ENCODE measurements at places on chromosomes 12 and 14.

DNA sequence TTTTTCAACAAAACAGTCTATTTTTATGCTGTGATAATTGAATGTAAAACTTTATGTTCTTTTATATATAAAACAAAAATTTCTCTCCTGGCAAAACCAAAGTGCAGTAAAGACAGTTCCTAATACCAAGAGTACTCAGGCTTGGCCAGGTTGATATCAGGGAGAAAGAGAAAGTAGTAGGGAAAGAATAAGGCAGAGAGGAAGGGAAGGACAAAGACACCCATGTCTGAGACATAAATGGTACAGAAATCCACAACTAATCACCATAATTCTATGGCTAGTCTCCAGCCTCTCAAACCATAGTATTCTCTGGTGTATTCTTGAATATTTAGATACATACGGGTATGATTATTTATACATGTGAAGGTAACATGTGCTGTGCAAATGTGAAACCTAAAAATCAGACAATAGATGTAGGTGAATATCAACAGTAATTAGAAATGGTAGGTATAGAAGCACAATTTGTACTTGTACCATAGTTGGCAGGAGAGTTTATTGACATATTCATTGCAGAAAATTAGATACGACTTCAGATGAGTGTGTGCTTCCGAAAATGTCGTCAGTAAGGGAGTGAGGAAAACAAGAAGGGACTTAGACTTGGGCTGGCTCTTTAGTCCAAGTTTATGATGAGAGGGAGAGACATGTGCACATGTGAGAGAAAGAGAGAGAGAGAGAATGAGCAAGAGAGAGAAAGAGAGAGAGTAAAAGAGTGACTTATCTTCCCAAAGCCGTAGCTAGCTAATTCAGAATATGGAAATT is 230.8 kb upstream of the NPAS3 start:
- DNase-seq: no peak

DNA sequence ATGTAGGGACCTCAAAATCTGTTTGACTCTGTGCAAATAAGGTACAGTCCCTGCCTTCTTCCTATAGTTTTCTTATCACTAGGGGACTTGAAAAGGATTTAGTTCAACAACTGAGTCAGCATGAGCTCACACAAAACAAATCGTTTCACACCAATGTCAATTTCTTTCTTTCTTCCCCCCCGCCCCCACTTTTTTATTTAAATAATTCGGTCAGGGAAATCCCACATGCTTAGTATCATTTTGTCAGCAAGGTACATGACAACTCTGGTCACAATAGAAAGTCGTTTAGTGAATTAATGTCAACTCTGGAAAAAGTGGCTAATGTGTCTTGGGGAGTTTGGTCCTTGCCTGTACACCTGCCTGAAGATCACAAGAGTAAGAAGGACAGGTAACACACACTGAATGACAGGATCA is 232.2 kb upstream of the PLEKHG7 start:
- no peak for DNase-seq

GRCh38 chr14:78207414-78207813 is 37.2 kb downstream of the NRXN3 start:
- DNase-seq: no peak

GRCh38 chr12:93146263-93146939 is 217.3 kb upstream of the EEA1 start:
- no peak for DNase-seq

- DNase-seq: no peak
Measured at GRCh38 chr12:26274441-26275312, 79.3 kb downstream of the SSPN start.

DNA sequence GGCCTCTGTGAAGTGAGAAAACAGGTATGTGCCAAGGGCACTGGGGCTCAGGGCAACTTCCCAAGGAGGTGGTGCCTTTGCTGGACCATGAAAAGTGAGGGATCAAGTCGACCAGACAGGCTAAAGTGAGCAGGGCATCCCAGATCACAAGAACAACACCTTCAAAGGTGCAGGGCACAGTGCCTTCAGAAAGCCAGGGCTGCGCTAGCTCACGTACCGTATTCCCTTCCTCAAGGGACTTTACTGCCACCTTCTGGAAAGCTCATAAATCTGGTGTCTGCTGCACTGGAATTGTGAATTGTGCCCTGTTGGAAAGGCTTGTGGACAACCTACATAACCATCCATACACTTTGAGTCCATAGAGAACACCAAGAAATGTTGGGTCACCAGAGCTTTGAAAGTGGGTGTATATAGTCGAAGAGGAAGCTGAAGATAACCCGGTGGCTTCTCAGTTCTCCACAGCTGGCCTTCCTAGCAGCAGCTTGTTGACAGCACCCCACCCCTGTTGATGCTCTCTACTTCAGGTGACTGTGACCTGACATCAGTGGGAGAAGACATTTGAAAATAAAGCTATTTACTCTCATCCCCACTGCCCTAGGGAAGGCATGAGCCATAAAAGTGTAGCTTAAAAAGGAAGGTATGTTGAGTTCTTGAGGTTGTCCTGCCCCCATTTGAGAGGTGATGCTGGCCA is 24.5 kb downstream of the FIGNL2 start:
- no peak for DNase-seq

- no peak for DNase-seq
Measured at GRCh38 chr14:105026802-105027563, 6.1 kb upstream of the CDCA4 start.

DNA sequence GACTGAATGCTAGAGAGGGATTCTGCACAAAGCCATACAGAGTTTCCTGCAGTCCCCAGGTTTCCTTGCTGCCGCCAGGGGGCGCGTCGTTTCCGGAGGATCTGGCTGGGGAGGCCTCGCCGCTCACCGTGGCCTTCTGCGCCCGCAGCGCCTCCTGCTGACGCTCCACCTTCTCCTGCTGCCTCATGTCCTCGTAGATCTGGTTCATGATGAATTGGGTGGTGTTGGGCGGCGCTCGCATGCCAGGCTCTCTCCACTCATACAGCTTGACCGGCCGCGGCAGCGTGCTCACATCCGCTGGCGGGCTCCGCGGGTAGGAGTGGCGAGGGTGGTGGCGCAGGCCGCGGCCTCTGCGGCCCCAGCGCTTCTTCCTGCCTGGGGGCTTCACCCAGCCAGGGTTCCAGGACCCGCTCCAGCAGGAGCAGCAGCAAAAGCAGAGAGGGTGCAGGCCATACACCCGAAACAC is 987 bp downstream of the CCER1 start:
- DNase-seq: no peak

GRCh38 chr14:70100071-70100470 is 88.7 kb downstream of the SLC8A3 start:
- no peak for DNase-seq

DNA sequence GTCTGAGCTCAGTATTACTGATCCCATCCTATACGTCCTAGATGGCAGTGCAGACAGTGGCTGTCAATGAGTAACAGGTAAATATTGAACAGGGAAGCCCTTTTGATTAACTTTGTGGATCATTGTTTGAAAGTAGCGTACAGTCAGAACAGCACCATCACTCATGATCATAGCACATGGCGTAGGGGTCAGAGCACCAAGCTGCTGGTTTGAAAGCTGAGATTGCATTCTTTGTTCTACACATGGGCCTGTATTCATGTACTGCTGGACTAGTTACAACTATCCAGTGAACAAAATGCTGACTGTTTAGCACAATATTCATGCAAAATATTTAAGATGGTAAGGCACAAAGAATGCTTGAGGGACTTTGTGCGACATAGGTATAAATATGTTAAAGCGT is 131.8 kb downstream of the NPAS3 start:
- no peak for DNase-seq

GRCh38 chr12:53733051-53733806 is 6.0 kb upstream of the CALCOCO1 start:
- DNase-seq: no peak

GRCh38 chr12:39587225-39587624 is 32.4 kb downstream of the ABCD2 start:
- DNase-seq: peak; percentile 8

GRCh38 chr12:112820796-112821195 is 29.2 kb downstream of the RPH3A start:
- no peak for DNase-seq

DNA sequence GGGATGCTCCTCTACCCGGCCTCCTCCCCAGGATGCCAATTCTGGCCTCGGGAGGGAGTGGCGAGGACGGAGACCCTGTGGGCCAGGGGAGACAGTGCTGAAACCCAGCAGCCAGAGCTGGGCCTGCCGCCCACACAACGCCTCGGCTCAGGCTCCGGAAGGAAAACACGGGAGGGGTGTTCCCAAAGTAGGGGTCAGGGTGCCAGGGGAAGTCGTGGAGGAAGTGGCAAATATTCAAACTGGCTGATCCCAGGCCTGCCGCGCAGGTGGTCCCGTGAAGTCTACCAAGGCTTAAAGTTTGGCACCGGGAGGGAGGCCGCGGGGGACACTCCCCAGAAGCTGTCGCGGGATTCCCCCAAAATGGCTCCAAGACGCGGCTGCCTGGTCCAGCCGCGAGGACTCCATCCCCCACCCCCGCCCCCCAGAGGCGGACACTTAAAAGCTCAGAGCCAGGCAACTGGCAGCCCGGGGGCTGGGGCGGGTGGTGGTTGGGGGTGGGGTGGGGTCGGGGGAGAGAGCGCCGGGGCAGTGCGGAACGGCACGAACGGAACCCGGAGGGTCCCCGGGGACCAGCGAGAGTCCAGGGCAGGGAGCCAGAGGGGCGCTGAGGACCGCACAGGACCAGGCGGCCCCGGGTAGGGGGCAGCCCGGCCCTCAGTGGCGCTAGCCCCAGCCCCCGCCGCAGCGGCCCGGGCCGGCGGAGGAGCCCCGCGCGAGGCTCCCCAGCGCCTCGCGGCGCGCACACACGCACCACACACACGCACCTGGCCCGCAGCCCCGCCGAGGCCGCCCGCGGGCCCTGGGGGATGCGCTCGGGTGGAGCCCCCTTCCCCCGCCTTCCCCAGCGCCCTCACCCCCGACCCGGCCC is 20.0 kb downstream of the BEGAIN start:
- no peak for DNase-seq

DNA sequence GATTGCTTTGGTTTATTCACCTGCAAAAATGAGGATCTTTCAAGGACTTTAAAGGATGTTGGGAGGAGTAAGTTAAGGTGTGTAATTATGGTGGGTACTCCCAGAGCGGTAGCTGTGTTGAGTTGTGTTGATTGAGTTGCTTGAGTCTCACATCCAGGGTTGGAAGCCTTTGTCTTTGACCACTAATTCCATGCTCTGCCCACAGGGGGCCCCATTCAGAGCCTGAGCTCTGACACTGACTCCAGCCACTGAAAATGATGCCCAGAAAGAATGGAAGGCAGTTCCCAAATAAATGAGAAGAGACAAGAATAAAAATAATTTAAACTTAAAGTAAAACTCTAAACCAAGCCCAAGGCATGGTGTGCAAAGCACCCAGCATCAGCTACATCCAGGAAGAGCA is 237.4 kb upstream of the PWP1 start:
- DNase-seq: no peak

- DNase-seq: no peak
Measured at GRCh38 chr12:46366771-46367170, 5.8 kb downstream of the SLC38A2 start.

DNA sequence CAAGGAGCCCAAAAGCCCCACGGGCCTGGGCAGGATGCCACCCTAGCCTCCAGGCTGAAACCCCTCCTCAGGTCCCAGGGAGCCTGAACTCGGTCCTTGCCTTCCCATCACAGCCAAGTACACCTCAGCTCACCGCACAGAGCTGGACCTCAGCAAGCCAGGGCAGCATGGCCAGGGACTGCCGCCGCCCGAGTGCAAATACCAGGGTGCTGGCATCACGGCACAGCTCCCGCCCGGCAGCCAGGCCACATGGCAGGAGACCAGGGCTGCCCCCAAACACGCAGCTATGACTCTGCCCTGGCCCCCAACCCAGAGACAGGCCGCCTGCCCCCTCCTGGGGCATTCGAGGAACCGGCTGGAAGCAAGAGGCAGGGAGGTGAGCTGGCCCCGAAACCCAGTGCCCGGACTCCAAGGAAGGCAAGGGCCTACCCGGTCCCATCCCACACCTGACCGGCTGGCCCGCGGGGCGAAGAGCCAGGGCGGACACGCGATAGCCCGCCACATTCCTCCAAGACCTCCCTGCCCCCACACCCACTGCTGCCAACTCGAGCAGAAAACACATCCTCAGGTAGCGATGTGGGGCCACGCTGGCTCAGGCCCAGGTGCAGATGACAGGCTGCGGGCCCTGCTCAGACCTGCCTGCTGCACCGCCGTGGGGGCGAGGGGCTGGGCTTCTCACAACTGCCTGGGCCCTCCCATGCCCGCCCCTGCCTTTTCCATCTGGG is 2.7 kb downstream of the JAG2 start:
- no peak for DNase-seq

- DNase-seq: no peak
Measured at GRCh38 chr14:31229009-31229408, 21.4 kb upstream of the HECTD1 start.

GRCh38 chr14:31137214-31137889 is 70.2 kb downstream of the HECTD1 start:
- DNase-seq: no peak

- DNase-seq: no peak
Measured at GRCh38 chr12:95269892-95270291, 52.3 kb downstream of the VEZT start.

- no peak for DNase-seq
Measured at GRCh38 chr14:56351861-56352260, 227.7 kb upstream of the TMEM260 start.

DNA sequence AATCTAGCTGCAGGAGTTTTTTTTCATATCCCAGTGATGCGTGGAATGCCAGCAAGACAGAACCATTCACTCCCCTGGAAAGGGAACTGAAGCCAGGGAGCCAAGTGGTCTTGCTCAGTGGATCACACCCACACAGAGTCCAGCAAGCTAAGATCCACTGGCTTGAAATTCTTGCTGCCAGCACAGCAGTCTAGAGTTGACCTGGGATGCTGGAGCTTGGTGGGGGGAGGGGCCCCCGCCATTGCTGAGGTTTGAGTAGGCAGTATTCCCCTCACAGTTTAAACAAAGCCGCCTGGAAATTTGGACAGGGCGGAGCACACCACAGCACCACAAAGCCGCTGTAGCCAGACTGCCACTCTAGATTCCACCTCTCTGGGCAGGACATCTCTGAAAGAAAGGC is 86.9 kb upstream of the STXBP6 start:
- no peak for DNase-seq
